Activated naive CD4-positive, alpha-beta T cell treated with anti-CD3 and anti-CD28 coated beads for 36 hours (primary cell): ENCODE measurements at places on chromosomes 4 and X. TPM values are rescaled to one million over a fixed set of nuclear protein-coding genes. Genes with fewer than 3 reads are reported as not detected.

- peaks cover 6% of the 10 kb centered on the region for H3K4me1 ChIP-seq
- no peaks in the 10 kb centered on the region for H3K36me3 ChIP-seq
- H3K27ac ChIP-seq, result no peak overlapping the region
- H3K4me3 ChIP-seq, result no peak overlapping the region
- DNase-seq, result no peak
- H3K27me3 ChIP-seq, result no peaks in the 10 kb centered on the region
Measured at GRCh38 chr4:95198961-95199360, 349.8 kb downstream of the UNC5C start.

GRCh38 chr4:65019775-65020174, 610.5 kb upstream of the TECRL start:
- H3K4me1 ChIP-seq, result no peaks in the 10 kb centered on the region
- no peak overlapping the region for H3K27ac ChIP-seq
- H3K4me3 ChIP-seq, result no peak overlapping the region

DNA sequence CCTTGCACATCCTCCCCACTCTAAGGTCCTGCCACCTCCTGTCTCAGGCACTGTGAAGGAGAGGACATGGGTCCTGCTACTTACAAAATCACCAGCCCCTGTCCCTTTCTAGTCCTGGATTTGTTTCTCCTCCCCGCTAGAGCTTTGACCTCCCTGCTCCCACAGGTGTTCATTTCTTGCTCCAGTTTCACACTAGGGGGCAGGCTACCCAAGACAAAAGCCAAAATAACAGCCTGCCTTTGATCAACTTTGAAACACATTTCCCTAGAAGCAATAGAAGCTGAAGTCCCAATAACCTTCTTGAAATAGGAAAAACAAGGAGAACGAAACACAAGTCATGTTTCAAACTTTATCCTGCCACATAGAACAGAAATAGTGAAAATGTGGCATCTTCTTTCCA, 164.4 kb downstream of the QDPR start:
- no peak overlapping the region for H3K4me3 ChIP-seq
- DNase-seq, result peak; percentile 65
- H3K4me1 ChIP-seq, result no peaks in the 10 kb centered on the region
- H3K27me3 ChIP-seq, result no peaks in the 10 kb centered on the region
- H3K36me3 ChIP-seq, result no peaks in the 10 kb centered on the region
- no peak overlapping the region for H3K27ac ChIP-seq

The FGF2 gene
- total RNA-seq, result 1.2 TPM

The USP17L21 gene
- not detected for total RNA-seq

The SASH3 gene
- 90.3 TPM for total RNA-seq

DNA sequence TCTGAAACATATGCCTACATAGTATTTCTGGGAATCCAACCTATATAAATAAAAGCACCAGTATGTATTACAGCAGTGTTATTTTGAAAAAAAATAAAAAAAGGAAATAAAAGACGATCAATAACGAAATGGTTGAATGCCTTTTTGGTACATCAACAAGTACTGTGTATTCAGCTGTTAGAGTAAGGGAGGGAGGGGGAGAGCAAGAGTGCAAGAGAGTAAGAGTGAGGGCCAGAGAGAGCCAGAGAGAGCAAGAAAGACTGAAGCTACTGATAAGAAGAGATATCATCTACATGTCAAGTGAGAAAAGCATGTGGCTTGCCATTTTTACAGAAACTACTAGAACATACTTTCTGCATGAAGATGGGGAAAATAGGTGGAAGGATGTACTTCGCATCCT, 1.8 kb downstream of the SPIN4 start:
- no peaks in the 10 kb centered on the region for H3K36me3 ChIP-seq
- H3K27me3 ChIP-seq, result no peaks in the 10 kb centered on the region
- peaks cover 13% of the 10 kb centered on the region for H3K4me1 ChIP-seq
- H3K4me3 ChIP-seq, result peak overlapping the region; percentile 45
- H3K27ac ChIP-seq, result no peak overlapping the region
- DNase-seq, result no peak
